ENCODE measurements at places on chromosomes 1 and 21.

- DNase-seq = no peak
Observed at GRCh38 chr1:23475641-23476040, 8.3 kb downstream of the ASAP3 start.

DNA sequence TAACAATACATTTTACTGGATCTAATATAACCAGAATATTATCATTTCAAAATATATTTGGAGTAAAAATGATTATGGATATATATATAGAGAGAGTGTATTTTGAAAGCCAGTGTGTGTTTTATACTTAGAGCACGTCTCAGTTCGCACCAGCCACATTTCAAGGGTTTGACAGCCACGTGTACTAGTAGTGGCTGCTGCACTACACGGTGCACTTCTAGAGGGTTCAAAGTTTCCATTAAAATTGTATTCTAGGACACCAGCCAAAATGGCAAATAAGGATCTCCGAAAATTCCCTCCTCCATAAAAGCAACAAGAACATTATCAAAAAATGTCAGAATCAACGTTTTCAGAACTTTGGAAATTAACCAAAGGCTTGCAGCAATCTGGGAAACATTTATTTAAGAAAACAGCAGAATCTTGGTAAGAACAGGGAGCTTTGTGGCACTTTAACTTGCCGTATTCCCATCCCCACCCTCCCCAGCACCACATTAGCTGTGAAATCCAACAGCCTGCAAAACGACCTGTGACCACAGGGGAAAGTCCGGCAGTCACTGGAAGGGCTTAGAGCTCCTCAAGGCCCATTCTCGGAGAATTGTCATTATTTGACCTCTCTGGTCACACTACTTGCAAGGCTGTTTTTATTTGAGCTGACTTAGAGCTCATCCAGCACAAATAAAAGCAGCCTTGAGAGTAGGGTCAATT, 33.5 kb upstream of the MRPS6 start:
- no peak for DNase-seq

DNA sequence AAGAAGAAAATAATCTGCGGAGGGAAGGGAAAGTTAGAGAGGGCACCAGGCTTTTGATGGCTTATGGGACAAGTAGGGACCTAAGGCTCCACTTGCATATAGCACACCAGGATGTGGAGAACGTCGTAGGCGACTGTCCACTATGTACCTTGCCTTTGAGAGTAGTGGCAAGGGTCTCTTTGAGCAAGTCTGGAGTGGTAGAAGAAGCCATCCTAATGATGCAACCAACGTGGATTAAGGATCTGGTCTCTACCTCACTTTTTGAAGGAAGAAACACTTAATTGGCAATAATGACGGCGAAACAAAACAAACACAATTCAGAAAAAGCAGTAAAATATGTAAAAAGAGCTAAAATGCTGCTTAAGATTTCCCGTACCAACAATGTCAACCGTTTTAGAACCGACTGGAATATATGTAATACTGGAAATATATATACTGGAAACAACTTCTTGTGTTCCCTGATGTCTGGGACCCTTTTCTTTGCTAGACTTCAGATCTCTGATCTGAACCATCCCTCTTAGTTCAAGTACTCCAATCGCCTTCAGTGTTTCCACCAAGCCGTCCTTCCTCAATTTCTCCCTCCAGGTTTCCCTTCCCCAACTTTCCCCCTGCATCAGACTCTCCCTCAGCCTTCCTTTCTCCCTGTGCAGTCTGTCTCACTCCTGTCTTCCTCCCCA, 821 bp upstream of the KHDRBS1 start:
- no peak for DNase-seq

GRCh38 chr1:186272486-186272885, 102.6 kb downstream of the TPR start:
- no peak for DNase-seq

DNA sequence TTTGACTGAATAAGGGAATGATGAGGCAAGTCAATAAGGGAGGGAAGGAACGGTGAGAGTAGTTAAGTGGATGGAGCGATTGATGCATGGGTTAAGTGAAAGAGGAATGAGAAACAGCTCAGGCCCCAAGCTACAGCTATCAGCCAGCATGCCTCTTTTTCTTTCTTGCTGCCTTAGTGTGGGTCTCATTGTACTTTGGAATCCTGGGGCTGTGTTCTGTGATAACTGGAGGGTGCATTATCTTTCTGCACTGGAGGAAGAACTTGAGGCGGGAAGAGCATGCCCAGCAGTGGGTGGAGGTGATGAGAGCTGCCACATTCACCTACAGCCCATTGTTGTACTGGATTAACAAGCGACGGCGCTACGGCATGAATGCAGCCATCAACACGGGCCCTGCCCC, 1.0 kb downstream of the TEX38 start:
- DNase-seq = no peak

DNA sequence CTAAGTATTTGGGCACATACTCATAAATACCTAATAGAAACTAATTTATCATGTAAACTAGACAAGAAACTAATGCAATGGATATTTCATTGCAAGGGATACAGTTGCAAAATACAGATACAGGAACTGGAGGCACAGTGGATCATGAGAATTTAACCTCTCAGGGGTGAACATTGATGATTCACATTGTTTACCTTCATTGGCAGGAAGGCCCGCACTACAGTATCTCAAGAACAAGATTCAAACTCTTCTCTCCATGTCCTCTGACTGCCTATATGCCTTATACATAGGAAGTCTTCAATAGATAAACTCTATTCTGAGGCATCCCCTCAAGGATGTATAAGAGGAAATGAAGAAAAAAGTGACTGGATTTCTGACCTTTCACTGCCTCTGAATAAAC, 18.4 kb upstream of the PTBP2 start:
- no peak for DNase-seq

GRCh38 chr1:219958875-219959417, 30.6 kb upstream of the SLC30A10 start:
- DNase-seq = no peak

DNA sequence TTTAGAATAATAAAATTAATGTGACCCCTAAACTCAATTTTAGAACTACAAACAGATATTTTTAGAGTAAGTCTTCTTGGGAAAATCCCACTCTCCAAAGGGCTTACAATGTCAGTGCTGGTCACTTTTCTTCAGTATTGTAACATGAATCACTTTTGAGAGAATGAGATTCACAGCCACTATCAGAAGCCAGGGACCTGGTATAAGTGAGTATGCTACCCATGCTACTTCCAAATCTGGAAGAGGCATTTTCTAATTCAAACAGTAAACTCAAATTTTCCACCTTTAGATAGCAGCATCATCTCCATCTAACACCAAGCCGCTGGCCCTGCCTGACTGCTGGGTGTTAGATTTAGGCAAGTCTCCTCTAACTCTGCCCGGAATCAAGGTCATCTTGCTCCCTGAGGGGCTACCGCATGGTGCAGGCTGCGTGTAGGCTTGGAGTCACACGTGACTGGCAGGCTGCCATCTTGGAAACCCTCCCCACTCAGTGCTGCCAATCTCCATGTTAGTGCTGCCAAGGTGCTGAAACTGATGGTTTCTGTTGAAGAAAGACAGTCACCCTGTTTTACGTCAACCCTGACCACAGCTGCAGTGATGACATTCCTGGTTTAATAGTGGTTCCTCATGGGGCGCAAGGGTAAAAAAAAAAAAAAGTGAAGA, 882.9 kb upstream of the B3GALT2 start:
- DNase-seq = no peak

DNA sequence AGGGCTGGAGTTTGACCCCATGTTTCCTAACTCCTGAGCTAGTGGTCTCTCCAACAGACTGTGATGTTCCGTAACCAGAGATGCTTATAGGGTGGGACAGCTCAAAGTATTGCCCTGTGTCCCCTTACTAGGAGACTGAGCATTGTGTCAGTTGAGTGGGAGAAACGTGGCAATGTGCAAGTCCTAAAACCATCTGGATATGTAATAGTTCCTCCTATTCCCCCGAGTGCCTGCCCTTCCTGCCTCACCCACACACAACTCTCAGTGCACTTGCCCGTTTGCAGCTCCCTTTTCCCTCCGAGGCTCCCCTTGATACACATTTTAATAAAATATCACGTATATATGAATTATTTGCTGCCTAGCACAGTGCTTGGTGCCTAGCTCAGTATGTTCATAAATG, 3.4 kb downstream of the PIGV start:
- DNase-seq = no peak

- no peak for DNase-seq
Observed at GRCh38 chr1:207259391-207259790, 62.1 kb upstream of the CD55 start.

DNA sequence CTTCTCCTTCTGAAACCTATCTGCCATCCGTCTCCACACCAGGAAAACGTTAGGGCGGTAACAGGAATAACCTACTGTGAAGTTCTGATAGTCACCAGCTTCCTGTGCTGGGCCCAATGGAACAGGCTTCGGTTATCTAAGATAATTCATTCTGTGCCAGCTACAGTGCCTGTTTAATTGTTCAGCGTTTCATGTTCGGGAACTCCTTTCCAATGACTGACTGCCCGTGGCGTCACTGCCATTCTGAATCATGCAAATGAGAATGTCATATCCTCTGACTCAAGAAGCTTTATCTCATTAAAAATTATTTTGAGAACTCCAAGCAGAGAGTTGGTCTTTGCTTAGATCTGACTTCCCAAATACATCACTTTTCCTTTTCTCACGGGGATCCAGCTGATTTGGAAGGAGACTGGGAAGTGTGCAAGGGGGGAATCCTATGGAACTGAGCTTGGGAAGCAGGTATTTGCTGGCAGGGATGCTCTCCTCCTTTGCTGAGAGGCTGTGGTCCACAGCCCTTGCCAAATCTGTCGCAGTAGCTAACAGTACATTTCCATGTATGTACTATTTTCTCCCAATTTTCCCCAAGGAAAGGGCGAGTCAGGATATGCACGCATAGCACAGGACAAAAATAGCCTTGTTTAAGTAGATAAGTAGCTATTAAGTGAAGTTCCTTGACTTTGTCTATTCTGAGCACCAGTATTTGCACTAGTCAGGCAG, 358.7 kb downstream of the LTN1 start:
- no peak for DNase-seq

- DNase-seq = peak; percentile 11
Observed at GRCh38 chr1:111032295-111032897, 68.7 kb upstream of the LRIF1 start.

DNA sequence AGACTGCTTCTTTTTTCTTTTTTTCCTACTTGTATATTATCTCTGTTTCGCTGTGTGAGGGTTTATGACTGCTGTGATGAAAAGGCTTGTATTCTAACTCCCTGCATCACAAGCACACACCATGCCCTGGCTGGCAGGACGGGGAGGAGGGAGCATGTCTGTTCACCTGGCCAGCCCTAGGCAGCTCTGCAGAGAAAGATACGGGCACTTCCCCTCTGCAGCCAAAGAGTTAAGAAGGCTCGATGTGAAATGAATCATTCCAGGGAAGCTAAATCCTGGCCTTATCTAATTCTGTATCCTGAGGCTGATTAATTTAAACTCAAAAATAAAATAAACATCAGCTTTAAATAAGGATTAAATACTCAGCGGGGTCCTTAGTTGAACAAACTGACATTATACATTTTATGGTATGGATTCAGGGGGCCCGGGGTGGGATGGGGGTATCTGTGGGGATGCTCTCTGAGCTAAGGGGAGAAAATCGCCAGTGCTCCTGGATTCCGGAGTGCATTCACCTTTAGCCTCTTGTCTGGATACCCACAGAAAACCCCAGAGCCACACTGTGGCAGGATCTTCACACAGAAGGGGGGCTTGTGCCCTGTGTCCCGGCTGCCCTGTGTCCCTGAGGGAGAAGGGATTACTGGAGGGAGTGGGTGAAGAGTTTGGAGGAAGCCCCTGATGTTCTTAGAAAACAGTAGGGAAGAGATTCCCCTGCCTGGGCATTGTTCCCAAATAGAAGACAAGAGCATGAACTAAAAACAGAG, 321.5 kb downstream of the NPHP4 start:
- no peak for DNase-seq

GRCh38 chr1:109765483-109765815, 1.7 kb upstream of the EPS8L3 start:
- DNase-seq = no peak

- no peak for DNase-seq
Observed at GRCh38 chr1:50667272-50667671, 244.0 kb upstream of the DMRTA2 start.

GRCh38 chr1:112788561-112788960, 73.4 kb upstream of the PPM1J start:
- no peak for DNase-seq

DNA sequence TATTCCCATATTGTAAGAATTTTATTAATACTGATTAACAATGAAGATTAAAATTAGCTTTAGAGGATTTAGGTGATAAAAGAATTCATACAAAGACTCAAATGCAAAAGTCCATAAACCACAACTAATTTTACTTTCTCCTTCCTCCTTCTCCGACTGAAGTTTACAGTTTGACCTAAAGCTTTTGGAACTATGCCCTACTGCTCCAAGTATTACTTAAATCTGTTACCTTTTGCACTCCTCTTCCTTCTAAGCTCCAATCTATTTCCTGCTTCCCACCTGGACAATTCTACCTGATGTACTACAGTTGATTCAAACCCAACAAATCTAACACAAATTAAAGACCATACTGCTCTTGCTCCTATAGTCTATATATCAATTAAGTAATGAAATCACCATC, 36.3 kb downstream of the ANKRD13C start:
- DNase-seq = no peak

DNA sequence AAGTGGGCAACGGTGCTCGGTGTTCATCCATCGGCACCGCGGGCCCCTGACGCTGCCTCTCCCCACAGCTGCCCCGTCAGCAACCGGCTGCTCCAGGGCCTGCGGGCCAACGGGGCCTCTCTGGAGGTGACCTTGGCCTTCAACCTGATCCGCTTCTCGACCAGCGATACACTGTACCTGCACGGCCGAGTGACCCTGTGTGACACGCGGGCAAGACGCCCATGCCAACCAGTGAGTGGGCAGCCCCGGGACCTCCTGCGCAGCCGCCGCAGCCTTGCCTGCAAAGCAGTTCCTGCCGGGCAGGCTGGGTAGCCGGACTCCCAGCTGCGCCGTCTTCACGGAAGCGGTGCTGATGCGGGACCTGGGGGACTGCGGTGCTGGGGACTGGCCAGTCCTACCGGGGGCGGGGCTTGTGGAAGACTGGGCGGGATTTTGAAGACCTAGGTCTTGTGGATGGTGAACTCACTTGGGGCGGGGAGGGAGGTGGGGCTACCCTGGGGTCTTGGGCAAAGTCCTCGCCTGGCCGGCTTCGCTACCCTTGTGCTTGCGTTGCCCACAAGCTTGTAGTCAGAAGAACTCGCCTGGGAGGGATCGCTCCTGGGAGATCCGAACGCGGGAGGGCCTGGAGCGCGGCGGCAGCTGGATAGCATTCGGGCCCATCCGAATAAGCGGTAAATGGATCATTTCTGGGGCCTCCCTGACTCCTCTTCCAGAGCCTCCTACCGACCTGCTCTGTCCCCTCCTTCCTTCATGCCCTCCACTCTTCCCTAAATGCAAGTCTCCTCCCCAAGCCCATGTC, 8.8 kb upstream of the CEP85 start:
- DNase-seq = no peak

GRCh38 chr1:193069748-193070385, 10.5 kb downstream of the RO60 start:
- peak; percentile 8 for DNase-seq

GRCh38 chr1:26853156-26853555, 9.8 kb upstream of the SFN start:
- DNase-seq = peak; percentile 52

- DNase-seq = no peak
Observed at GRCh38 chr1:197441999-197442414, 174.0 kb downstream of the CRB1 start.

GRCh38 chr1:180888870-180889269, 23.8 kb upstream of the KIAA1614 start:
- DNase-seq = no peak
